ENCODE measurements at places on chromosomes 3 and 15.

DNA sequence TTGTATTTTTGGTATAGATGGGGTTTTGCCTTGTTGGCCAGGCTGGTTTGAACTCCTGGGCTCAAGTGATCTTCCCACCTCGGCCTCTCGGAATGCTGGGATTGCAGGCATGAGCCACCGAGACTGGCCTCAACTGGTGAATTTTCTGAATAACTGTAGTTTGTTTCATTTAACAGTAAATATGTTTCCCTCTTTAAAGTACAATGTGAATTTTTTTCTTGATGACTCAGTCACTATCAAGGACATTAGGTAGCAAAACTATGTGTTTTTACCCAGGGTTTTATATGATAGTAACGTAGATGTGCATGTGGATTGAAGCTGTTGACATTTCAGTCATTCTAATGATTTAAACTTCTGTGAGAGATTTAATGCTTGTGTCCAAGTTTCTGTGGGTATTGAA, 40.2 kb upstream of the MAPKBP1 start:
- no peak for DNase-seq

GRCh38 chr15:53739651-53740050, 19.8 kb downstream of the WDR72 start:
- DNase-seq, result no peak

DNA sequence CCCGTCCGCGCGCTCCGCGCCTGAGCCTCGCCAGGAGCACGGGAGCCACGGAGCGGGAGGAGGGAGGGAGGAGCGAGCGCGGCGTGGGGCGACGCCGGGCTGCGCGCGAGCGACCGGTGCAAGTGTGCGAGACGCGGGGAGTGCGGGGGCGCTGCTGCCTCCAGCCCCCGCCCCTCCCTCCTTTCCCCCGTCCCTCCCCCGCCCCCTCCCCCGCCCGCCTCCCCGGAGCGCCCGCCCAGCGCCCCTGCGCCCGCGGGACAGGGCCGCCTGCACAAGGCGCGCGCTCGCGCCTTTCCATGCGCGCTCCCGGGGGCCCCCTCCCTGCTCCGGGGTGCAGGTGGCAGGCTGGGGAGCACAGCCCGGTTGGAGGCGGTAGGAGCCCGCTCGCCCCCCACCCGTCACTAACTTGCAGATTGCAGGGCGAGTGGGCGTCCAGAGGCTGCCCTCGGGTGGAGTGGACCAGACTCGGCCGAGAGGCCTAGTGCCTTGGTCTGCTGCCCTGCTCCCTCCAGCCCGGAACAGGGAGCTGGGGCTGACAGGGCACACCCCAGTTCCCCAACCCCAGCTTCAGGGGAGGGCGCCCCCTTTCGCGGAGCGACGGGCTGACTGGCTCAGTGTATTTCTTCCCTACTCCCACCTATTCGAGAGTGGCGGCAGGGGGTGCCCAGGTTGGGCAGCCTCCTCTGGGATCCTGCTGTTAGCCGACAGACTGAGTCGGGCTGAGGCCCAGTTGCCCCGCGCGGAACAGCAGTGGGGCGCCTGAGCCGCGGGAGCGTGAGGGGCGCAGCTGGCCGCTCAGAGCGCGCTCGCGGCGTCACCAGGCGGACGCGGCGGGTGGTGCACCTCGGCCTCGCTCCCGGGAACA, at the start of gene WNT7A:
WNT7A (minus strand) TSS at position 126 of the 865 bp plus-strand sequence. CDS start 255 bp downstream, outside the sequence.
- DNase-seq, result no peak

DNA sequence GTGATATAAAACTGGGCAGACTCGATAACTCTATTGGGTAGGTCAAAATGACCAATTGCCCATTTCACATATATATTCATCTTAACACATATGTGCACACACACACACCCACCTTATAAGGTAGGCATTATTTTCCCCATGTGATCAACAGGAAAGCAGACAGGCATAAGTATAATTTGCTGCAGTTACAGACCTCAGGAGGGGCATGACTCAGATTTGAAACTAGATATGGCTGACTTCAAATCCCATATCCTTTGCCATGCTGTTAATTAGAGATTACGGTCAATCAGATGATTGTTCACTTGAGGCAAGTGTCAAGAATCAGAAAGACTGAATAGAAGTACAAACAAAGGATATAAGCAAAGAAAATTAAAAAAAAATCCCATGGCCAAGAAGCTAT, 910.6 kb downstream of the NTRK3 start:
- DNase-seq, result no peak

DNA sequence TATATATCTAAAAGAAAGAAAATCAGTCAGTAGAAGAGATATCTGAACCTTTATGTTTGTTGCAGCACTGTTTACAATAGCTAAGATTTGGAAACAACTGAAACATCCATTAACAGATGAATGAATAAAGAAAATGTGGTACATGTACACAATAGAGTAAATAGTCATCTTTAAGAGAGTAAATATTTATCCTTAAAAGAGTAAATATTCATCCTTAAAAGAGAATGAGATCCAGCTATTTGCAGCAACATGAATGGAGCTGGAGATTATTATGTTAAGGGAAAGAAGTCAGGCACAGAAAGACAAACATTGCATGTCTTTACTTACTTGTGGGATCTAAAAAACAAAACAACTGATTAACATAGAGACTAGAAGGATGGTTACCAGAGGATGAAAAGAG, 197.0 kb upstream of the CBLB start:
- no peak for DNase-seq

DNA sequence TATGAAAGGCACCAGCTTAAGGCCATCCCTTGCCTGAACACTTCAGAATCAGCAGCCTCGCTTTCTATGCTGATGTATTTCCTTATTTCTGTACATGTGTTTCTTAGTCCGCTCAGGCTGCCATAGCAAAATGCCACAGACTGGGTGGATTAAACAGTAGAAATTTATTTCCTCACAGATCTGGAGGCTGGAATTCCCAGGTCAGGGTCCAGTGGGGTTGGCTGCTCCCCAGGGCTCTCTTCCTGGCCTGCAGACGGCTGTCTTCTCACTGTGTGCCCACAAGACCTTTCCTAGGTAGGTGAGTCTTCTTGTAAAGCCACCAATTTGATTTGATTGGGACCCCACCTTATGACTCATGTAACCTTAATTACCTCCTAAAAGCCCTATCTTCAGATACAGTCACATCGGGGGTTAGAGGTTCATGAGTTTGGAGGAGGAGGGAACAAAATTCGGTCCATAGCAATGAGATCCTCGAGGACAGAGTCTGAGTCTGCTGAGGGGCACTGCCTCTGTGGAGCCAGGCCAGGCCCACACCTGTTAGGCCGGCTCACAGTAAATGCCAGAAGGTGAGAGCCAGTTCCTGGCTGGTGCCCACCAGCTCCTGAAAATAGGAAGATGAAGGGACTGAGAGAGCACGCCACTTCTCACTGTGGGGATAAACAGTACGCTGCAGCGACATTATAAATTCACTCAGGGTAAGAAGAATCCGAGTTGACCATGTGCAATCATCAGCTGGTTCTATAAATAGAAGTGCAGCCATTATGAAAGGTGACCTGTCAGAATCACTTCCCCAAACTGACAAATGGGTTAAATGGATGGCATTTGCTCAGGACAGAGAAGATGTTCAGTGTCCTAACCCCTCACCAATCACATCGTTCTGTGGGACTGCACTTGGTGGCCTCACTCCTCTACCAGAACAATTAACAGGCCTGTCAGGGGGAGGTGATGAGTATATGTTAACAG, 41.1 kb downstream of the CTXND1 start:
- no peak for DNase-seq

DNA sequence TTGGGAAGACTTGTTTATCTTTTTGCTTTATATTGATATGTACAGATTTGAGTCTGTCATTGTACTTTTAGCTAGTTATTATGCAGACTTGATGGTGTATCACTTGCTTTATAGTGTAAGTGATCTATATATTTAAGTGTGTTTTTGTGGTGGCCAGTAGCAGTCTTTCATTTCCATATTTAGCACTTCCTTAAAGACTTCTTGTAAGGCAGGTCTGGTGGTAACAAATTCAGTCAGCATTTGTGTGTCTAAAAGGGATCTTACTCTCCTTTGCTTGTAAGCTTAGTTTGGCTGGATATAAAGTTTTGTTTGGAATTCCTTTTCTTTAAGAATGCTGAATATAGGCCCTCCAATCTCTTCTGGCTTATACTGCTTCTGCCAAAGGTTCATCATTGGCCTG, 322.5 kb upstream of the EPHA6 start:
- no peak for DNase-seq

DNA sequence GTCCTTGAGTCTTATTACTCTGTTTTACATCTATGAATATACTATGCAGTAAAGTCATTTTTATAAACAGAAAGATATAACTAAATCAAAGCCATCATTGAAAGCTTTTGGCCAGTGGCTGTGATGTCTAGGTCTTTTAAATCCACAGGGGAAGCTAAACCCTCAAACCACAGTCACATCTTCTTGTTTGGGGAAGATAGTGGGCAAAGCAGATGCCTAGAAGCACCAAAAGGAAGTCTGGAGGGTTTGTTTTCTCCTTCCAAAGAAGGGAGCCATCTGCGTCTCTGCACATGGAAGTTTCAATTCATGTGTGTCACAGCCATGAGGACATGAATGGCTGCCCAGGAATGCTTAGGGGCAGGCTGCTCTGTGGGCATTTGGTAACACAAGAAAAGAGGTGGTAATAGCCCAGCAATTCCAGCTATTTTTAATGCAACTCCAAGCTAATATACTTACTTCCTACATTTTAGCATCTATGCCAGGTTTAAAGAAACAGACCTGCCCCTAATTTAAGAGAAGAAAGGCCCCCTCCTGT, 322.2 kb downstream of the SLC9A9 start:
- DNase-seq, result no peak

DNA sequence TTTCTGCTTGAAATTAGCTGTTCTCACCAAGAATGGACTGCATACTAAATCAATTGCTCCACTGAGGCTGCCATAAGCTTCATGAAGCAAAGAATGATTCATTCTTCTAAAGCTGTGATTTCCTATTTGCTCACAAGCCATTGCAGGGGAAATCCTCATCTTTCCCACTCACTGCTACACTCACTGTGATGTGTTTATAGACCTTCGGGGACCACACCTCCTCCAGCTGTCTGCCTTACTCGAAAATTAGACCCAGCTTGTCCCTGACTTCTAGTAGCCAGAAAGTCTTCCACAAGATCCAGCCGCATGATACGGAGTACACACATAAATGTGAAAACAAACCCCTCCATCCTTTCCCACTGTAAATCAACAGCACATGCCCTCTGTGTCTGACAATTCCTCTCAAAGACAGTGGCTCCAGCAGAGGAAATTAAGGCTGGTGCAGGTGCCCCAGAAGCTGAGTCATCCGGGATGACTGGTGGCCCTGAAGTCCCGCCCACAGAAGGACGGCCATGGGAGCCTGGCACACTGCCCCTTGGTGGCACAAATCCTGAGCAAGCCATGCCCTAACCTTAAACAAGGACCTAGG, 172.0 kb downstream of the STT3B start:
- DNase-seq, result no peak

GRCh38 chr3:136818191-136818768, 646 bp upstream of the SLC35G2 start:
- DNase-seq, result peak; percentile 65

All from left forelimb (tissue), 1 donor.